ENCODE measurements at places on chromosomes 3 and 15.

- DNase-seq = no peak
These were observed 116.4 kb upstream of the TJP1 start for GRCh38 chr15:29938361-29939335.

GRCh38 chr15:65969865-65970816 is 100.8 kb downstream of the RAB11A start:
- DNase-seq = no peak

- no peak for DNase-seq
These were observed 266.9 kb upstream of the IGF1R start for GRCh38 chr15:98381446-98381845.

DNA sequence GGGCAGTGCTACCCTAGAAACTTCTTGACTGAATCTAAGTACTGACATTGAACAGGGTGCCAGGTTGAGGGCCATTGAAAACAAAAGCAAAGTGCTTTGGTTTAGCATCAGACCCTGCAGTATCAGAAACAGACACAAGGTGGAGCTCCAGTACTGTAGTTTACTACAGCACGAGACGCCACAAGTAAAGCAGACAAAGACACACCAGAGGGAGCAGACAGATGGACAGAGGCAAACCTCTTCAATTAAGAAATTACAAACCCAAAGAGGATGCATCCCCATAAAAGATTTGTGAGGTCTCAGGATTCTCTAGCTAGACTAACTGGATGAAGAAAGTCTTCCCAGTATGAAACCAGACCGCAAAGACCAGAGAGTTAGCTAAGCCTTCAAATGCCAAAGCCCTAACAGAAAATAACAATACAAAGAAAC is 16.6 kb downstream of the TOP2B start:
- peak; percentile 92 for DNase-seq

- peak; percentile 59 for DNase-seq
These were observed 40.5 kb downstream of the SCN11A start for GRCh38 chr3:39011191-39011736.

GRCh38 chr15:63178034-63178433 is 11.4 kb upstream of the RAB8B start:
- DNase-seq = no peak

- peak; percentile 14 for DNase-seq
These were observed 122.0 kb upstream of the MELTF start for GRCh38 chr3:197151580-197151979.

GRCh38 chr3:22977042-22977441 is 226.1 kb upstream of the UBE2E2 start:
- no peak for DNase-seq

DNA sequence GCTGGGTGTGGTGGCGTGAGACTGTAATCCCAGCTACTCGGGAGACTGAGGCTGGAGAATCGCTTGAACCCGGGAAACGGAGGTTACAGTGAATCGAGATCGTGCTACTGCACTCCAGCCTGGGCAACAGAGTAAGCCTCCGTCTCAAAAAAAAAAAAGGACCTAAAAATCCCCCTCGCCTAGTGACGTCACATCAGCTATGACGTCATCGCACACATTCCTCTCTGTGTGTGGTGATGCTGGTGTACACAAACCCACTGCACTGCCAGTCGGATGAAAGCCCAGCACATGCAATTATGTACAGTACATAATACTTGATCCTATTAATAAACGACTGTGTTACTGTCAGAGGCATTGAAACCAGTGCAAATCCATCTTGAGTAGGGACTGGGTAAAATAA is 40.2 kb upstream of the SEC61A1 start:
- DNase-seq = no peak

DNA sequence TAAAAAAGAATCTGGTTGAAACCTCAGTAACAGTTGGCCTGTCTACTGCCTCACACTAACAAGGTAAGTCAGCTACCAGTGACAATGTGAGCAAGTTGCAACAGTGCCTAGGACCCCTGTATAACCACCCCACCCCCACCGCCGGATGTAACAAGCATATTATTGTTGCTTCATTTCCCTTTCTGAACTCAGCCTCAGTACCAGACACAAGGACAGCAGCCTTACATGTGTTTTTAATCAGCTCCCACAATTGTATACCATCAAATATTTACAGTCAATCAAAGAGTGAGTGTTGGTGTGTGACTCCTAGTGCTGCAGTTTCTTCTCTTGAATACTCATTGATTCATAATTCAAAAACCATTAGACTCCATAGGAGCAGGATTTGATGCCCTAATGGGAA is 96.4 kb downstream of the PYDC2 start:
- no peak for DNase-seq

DNA sequence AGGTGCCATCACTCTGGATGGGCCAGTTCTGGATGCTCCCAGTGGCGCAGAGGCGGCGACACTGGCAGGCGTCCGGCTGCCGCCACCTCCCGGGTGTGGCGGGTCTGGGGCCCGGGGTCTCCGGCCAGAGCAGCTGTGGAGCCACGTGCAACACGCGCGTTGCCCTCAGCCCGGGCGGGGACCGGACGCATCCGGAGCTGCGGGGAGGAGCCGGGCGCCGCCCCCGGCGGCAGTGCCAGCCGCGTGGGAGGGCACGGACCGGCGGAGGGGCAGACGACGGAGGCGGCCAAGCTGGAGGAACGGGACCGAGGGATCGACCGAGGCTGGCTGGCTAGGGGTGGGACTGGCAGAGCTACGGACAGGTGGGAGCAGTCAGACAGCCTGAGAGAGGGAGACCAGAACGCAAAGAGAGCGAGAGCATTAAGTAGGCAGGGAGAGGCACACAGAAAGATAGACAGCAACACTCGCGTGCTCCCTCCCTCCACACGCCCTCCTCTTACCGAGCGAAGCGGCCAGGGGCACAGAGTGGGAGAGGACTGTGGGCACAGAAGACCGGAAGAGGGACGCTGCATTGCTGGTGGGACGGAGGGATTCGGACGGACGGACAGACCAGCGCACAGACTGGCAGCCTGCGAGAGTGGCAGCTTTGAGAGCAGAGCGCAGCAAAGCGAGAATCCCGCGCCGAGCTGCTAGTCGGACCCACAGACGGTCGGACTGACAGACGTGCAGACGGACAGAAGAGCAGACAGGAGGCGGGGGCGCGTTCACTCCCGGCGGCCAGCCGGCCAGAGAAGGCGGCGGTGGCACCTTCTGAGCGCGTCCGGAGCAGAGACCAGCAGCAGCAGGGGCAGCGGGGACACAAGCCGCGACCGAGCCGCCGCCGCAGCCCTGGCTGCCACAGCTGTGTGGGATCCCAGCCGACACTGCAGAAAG is at the start of gene ARPP21:
ARPP21 (plus strand) TSS at position 272 of the 933 bp plus-strand sequence. CDS start 42,227 bp downstream, outside the sequence.
- peak; percentile 68 for DNase-seq

GRCh38 chr15:74635228-74635627 is 19.6 kb downstream of the CLK3 start:
- peak; percentile 80 for DNase-seq

- no peak for DNase-seq
These were observed 202.2 kb downstream of the KLF13 start for GRCh38 chr15:31528846-31529245.

DNA sequence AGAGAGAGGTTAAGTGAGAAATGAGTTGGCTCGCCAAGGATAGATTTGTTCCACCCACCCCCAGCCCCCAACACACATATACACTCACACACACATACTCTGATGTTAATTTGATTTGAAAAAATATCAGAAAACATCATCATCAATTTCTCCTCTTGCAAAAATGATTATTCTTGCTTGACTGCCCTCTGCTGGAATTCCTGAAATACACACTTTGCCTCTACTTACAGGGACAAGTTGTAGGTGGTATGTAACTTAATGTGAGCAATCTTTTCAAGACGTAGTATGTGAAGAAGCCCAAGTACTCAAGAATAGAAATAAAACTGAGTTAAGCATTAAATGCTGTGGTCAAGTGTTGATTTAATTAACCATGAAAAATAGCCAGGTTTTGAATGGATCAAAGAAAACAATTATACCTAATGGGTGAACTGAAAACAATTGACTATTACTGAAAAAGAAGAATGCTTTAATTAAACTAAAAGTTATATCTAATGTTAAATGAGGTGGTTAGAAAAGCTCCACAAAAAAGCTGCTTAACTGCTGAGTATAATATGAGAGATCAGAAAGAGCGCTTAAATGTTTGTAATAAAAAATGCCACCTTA is 46.6 kb upstream of the MDFIC2 start:
- DNase-seq = peak; percentile 26

GRCh38 chr3:38051131-38051530 is 12.1 kb downstream of the DLEC1 start:
- DNase-seq = no peak

DNA sequence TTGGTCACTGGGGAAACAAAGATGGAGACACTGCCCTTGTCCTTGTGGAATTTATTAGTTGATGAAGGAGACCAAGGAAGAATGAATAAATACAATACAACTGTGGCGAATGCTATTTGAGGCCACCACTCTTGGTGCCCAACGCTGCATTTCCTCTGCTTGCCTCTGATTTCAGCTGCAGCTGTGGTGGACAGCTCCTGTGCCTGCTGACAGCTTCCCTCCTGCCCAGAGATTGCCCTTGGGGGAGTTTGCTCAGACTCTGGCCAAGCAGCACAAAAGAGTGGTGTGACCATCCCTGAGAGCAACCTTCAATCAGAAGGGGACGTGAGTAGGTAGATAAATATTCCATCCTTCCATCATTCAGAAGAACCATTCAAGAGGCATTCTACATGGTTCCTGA is 64.6 kb upstream of the FHIT start:
- DNase-seq = no peak
